ENCODE measurements at places on chromosomes 11 and 22. TPM values are rescaled to one million over a fixed set of nuclear protein-coding genes. Genes with fewer than 3 reads are reported as not detected.

Gene FAM83F
- total RNA-seq, result 33.0 TPM

Gene PGR
- 3.0 TPM for total RNA-seq

Gene DLG2
- total RNA-seq, result 19.5 TPM

Gene APOL1
- total RNA-seq, result 115 TPM

Gene ADM2
- total RNA-seq, result 4.6 TPM

Gene TUBGCP6
- 57.2 TPM for total RNA-seq

Gene PIK3IP1
- 57.8 TPM for total RNA-seq

Gene SCUBE2
- 357 TPM for total RNA-seq

Gene MUC5AC
- total RNA-seq, result not detected

Gene MRGPRF
- 75.2 TPM for total RNA-seq

Gene C11orf86
- total RNA-seq, result not detected

Gene SREBF2
- 165 TPM for total RNA-seq

Gene KCNE3
- total RNA-seq, result 5.9 TPM

Measured in ureter (tissue), 1 donor.